ENCODE measurements at places on chromosomes 7 and 10.

- DNase-seq = peak; percentile 60
Observed at GRCh38 chr7:51141451-51142003, 175.1 kb downstream of the COBL start.

- DNase-seq = no peak
Observed at GRCh38 chr10:21532694-21533466, 1.2 kb upstream of the MLLT10 start.

DNA sequence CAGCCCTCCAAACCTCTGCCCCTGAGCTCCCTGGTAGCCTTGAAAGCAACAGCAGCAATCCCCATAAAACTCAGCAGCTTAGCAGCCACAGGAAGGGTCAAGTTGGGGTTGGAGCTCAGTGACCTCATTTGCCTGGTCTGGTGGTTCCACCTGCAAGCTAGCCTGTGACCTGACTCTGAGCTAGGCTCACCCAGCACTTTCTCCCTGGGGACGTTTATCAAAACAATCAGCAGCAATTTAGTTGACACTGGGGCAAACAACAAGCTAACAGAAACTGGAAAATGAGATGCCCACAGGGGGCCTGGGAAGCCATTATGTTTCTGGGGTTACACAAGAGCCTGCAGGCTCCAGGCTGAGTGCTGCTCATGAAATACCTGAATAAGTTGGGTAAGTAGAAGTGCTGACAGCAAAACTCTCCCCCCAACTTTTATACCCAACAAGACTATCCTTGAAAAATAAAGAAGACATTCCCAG is 22.4 kb upstream of the CRYGN start:
- DNase-seq = no peak

DNA sequence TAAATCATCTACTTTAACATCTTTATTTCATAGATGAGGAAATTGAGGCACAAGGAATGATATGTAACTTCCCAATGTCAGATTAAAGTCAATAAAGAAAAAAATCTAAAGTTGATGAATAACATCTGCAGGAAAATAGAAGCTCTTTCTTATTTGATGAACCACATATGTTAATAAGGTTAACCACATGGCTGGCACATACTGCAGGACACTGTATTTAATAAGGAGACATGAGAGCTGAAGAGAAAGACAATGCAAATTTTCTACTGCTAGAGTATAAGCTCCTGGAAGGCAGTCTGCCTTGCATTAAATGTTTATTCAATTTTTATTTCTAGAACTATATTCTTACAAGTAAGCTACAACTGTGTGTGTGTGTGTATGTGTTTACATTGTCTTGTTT is 4.4 kb downstream of the RAB11FIP2 start:
- DNase-seq = no peak

DNA sequence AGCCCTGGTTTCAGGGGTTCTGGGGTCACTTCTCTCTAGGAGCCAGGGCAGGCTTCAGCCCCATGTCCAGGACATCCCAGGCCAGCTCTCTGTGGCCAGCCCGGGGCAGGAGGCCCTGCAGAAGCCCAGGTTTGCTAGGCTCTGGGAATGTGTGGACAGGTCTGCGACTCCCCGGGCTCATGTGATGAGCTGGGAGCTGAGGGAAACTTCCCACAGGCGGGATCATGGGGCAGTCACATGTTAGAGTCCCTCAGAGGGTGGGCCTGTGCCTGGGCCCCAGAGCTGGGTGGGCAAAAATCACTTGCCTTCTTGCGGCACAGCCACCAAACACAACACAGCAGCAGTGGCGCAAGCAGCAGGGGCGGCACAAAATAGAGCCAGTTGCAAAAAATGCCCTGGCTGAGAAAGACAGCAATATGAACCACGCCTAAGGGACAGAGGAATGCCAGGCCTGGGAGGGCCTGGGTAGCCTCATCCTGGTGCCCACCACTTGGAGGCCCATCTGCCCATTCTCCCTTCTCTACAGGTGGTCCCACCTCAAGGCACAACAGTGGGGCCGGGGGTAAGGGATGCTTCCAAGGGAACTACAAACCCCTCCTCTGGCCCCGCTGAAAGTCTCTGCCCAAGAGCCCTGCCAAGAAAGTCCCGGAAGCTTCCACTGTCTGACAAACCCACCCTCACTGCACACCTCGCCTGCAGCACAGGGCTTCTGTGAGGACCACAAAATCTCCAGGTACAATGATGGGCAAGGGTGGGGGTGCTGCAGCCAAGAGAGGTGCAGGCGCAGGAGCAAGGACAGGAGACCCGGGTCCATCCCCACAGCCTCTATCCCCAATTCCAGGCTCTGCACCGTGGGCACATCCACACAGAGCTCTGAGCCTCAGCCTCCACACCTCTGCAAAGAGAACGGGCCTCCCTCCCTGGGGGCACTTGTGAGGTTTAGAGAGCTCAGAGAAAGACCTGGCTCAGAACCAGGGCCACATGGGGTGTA is 34.6 kb upstream of the ANTXRL start:
- DNase-seq = no peak

DNA sequence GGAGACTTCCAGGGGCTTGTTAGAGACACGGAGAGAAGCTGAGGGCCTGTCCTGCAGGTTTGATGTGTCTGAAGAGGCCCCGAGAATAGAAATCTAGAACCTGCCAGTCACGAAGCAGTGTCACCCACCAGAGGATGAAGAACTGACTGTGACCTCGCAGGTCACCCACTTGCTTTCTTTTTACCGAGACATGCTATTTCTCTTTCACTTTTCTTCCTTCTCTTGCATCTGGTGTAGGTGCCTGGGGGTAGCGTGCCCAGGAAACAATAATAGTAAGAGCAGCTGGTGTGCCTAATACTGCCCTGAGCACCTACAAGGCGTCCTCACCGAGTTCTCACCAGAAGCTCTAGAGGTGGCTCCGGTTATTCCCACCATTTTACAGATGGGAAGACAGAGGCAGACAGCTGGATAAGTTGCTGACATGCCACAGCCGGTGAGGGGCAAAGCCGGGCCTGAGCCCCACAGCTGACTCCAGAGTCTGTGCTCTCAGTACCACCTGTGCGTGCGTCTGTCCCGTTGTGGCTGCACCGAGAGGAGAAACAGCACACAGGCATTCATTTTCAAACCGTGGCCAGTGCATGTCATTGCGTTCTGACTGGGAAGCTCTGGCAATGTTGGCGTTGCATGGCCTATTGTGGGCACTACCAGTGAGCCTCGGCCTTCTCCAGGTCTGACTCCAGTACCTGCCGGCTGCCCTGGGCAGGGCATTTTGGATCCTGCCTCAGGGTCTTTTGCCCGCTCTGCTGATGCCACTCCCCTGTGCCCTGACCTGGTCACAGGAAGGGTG is 7.8 kb downstream of the CHST3 start:
- no peak for DNase-seq

DNA sequence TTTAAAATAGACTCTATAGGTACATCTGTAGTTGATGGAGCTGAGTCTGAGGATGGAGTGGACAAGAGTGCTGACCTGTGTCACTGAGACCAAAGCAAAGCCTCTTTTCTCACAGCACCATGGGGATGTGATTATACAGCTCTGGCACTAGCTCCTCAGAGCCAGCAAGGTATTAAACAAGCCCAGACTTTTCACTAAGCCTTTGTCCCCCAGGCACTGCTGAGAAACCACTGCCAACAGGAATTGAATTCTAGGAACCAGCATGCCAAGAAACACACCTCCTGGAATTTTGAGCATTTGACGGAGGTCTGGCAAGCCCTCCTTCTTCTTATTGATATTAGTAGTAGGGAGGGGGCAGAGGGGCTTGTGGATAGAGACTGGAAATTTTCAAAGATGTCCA is 147.0 kb downstream of the C1GALT1 start:
- DNase-seq = no peak

- no peak for DNase-seq
Observed at GRCh38 chr7:43479042-43479441, 103.9 kb upstream of the STK17A start.

DNA sequence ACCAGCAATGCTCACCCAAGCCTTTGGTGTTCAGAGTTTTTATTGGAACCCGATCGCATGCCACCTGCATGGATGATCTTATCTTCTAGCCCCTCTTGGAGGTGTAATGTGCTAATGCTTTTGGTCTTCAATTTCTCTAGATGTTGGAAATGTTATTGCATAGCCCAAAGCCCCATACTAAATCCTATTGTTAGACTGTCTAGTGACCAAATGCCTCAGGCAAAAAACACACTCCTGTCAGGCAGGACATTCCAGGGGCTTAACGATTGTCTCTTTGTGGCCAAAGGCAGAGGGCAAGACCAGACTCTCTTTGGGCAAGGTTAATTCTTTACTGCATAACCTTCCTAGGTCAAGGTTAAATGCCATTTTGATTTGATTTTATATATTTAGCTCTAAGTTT is 187.9 kb downstream of the BMPER start:
- no peak for DNase-seq

Measured in NCI-H1694 (cell line).